Activated CD8-positive, alpha-beta T cell treated with anti-CD3 and anti-CD28 coated beads for 36 hours (primary cell): ENCODE measurements at places on chromosomes 4 and X. TPM values are rescaled to one million over a fixed set of nuclear protein-coding genes. Genes with fewer than 3 reads are reported as not detected.

Gene PNMA6F
- not detected for total RNA-seq

Gene FMR1NB
- not detected for total RNA-seq

Gene MAOB
- not detected for total RNA-seq

DNA sequence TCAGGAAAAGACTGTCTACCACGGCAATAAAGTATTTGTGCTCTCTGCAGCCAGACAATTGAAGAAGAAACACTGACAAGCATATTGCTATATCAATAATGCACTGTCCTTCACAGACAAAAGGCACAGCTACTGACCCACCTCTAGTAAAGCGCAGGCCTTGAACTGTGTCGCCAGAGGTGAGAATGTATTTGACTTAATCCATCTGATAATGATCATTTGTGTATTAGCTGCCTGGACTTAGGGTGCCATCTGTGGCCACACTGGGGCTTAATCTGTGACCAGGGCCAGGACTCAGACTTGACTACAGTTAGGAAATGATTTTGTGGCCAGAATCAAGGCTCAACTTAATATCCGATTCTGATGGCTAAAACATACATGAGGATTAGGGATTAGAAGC, 260.4 kb downstream of the SMARCA1 start:
- H3K4me3 ChIP-seq, result no peak overlapping the region
- no peaks in the 10 kb centered on the region for H3K36me3 ChIP-seq
- no peak overlapping the region for H3K27ac ChIP-seq
- H3K27me3 ChIP-seq, result no peaks in the 10 kb centered on the region
- DNase-seq, result no peak

GRCh38 chr4:168138143-168138542, 45.8 kb downstream of the ANXA10 start:
- no peaks in the 10 kb centered on the region for H3K36me3 ChIP-seq
- no peak overlapping the region for H3K4me3 ChIP-seq
- no peaks in the 10 kb centered on the region for H3K4me1 ChIP-seq
- no peak overlapping the region for H3K27ac ChIP-seq
- peaks cover 4% of the 10 kb centered on the region for H3K27me3 ChIP-seq

GRCh38 chr4:160825644-160826338, 1338.0 kb downstream of the FSTL5 start:
- H3K27ac ChIP-seq, result no peak overlapping the region
- no peaks in the 10 kb centered on the region for H3K27me3 ChIP-seq
- H3K4me3 ChIP-seq, result no peak overlapping the region
- H3K4me1 ChIP-seq, result no peaks in the 10 kb centered on the region

DNA sequence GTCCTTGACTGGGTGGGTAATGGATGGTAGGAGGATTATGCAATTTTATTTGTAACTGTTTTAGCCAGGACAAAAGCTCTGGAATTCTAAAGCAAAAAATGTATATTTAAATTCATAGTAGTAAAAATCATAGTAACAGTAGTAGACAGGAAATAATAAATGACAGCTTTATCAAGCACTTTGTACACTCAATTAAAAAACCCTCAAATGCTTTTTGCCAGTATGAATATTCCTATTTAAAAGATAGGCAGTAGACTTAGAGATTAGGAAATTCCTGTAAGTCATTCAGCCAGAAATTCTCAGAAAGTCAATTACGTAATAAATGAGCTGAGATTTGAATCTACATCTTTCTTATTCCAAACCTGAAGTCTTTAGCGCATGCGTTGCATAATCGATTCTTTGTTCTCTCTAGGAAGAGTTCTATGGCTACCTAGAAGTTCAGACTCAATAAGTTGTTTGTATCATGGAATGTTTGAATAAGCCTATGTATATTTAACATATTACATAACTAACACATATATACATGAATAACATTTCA, 2.5 kb downstream of the AADAT start:
- peaks cover 12% of the 10 kb centered on the region for H3K4me1 ChIP-seq
- H3K27me3 ChIP-seq, result peaks cover 33% of the 10 kb centered on the region
- H3K27ac ChIP-seq, result no peak overlapping the region
- no peak overlapping the region for H3K4me3 ChIP-seq
- DNase-seq, result no peak

GRCh38 chr4:159540501-159540900, 437.6 kb downstream of the RAPGEF2 start:
- no peak for DNase-seq
- no peaks in the 10 kb centered on the region for H3K27me3 ChIP-seq
- H3K4me3 ChIP-seq, result no peak overlapping the region
- no peaks in the 10 kb centered on the region for H3K36me3 ChIP-seq
- no peak overlapping the region for H3K27ac ChIP-seq

- H3K4me1 ChIP-seq, result no peaks in the 10 kb centered on the region
- H3K27me3 ChIP-seq, result peaks cover 5% of the 10 kb centered on the region
- H3K36me3 ChIP-seq, result no peaks in the 10 kb centered on the region
- H3K27ac ChIP-seq, result no peak overlapping the region
- H3K4me3 ChIP-seq, result no peak overlapping the region
These were observed 204.9 kb downstream of the GBA3 start for GRCh38 chr4:22897520-22898108.
